ENCODE measurements at places on chromosomes 12 and 14. TPM values are rescaled to one million over a fixed set of nuclear protein-coding genes. Genes with fewer than 3 reads are reported as not detected.

DNA sequence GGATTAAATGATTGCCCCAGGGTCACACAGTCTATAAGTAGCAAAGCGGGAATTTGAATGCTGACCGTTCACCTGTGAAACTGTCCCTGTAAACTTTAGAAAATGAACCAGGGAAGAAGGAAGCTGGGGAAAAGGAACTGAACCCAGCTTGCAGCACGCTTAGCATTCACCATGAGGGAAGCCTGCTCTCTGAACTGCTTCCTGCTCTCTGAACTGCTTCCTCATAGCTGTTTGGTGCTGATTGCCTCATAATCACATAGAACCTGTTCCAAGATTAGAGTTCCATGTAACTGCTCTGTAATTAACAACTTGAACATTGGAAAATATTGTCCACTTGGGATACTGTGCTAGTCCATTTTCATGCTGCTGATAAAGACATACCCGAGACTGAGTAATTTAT, 1504.8 kb upstream of the TMEM132C start:
- DNase-seq, result no peak

GRCh38 chr14:55838529-55839052, 258.6 kb downstream of the KTN1 start:
- DNase-seq, result no peak

- DNase-seq, result no peak
Observed at GRCh38 chr12:126233625-126234024, 1168.4 kb downstream of the AACS start.

- no peak for DNase-seq
Observed at GRCh38 chr12:32158525-32158924, 51.9 kb downstream of the BICD1 start.

GRCh38 chr12:22172501-22172900, 126.5 kb downstream of the CMAS start:
- no peak for DNase-seq

DNA sequence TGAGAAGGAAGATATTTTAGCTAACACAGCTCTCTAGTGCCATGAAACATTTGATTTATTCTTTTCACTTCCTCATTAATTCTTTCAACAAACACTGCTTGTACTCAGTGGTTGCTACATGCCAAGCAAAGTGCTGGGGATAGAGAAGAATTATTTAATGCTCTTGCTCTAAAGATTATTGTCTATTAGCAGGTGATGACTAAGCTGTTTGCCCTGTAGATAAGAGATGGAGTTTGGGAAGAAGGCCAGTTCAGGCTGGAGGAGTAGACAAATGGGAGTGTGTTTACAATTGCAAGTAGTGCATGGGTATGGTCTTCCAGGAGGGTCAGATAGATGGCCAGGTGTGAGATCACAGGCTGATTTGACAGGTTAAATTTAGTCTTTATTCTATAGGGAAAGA, 99.8 kb upstream of the SEL1L start:
- no peak for DNase-seq

DNA sequence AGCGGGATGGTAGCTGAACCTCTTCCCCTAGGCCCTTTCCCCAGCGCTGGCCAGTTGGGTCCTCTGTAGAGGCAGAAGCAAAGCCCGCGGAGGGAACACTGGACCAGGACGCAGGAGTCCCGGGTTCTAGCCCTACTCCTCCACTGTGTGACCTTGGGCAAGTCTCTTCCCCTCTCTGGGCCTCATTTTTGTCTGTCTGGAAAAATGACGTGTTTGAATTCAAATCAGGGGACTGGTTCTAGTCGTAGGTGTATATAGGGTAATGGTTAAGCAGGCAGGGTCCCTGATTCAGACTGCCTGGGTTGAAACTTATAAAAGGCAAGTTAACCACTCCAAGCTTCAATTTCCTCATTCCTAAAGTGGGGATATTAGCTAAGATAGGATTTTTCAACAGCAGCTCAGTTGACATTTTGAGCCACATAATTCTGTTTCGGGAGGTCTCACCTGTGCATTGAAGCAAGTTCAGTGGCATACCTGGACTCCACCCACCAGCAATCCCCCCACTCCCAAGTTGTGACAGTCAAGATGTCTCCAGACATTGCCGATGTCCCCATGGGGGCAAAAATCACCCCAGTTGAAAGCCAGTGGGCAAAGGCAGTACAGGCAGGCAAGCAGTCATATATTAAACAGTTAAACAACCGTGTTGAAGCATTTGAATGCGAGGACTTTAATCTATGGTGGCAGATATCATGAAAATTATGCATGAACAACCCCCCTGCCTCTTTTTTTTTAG, 899 bp downstream of the TPCN1 start:
- no peak for DNase-seq

DNA sequence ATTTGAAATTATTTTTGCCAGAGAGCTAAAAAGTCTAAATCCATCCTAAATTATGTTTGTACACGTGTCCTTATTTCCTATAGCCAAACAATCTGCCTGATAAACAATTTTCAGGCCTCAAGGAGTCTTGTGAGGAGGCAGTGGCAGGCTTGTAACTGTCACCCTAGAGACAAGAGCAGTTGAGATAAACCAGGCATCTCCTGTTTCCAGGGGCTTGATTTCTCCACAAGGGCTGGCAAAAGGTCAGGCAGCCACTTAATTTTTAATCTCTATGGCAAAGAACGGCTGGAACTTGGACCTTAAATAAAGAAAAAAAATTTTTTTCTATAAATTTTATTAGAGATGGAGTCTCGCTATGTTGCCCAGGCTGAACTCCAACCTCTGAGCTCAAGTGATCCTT, 15.5 kb downstream of the PKP2 start:
- no peak for DNase-seq

- DNase-seq, result no peak
Observed at GRCh38 chr14:45048385-45048784, 35.5 kb upstream of the PRPF39 start.

DNA sequence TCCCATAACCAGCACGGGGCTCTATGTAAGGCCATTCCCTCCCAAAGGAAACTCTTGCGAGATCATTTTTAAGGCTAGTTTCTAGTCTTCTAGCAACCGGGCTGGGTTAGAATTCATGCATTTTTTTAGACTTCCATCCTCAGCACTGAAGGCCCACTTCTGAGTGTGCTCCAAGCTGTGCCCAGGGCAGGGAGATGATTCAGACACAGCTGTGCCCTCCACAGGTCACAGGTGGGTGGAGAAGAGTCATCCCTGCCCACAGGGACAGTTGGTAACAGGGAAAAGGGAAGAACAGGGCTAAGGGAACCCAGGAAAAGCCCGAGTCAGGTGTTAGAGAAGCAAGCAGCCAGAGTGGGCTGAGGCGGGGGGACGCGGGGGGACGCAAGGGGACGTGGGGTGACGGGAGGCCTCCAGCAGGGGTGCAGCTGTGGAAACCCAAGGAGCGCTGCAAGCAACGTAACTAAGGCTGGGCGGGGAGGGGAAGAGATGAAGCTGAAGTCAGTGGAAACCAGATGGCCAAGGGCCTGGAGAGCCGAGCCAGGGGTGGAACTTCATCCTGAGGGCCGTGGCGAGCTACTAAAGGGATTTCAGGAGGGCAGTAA, 27.2 kb upstream of the PPP2R5C start:
- no peak for DNase-seq

GRCh38 chr12:6928022-6928702, 403 bp downstream of the ATN1 start:
- DNase-seq, result no peak

The P3H3 gene
- polyA plus RNA-seq, result 12.2 TPM

The PRB2 gene
- polyA plus RNA-seq, result not detected

The SOCS2 gene
- polyA plus RNA-seq, result 26.9 TPM

The TBC1D30 gene
- polyA plus RNA-seq, result 3.3 TPM
